Stimulated activated CD4-positive, alpha-beta T cell treated with anti-CD3 and anti-CD28 coated beads, Interleukin-4, amount 100 ng/mL, for 1 hour (primary cell): ENCODE measurements at places on chromosomes 3 and 15.

- no peak for DNase-seq
Measured at GRCh38 chr3:83823095-83823494, 1135.7 kb upstream of the CADM2 start.

GRCh38 chr15:41291065-41291631 lies 41.2 kb downstream of the OIP5 start:
- no peak for DNase-seq

GRCh38 chr15:69548395-69549180 lies 96.0 kb downstream of the RPLP1 start:
- no peak for DNase-seq

DNA sequence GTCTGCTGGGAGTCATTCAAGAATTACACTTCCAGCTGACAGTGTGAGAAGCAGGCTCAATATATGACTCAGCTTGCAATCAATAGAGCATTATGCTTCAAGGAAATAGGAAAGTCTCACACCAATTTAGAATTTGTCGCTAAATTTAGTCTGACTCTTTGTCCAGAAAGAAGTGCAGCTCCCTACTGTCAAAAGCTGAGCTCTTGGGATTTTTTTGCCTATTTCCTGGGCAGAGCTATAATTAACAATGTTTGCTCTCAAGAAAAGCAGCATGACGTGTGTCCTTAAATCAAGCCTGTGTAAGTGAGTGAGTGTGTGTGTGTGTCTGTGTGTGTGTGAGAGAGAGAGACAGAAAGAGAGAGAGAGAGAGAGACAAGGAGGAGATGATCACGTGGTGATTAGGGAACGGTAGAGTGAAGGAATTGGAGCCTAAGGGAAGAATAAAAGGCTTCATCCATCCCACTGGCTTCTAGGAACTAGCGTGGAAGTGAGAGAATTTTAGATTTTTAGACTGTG lies 16.4 kb upstream of the SLC35G2 start:
- DNase-seq, result no peak

GRCh38 chr15:88538972-88539371 lies 7.5 kb downstream of the DET1 start:
- DNase-seq, result no peak

DNA sequence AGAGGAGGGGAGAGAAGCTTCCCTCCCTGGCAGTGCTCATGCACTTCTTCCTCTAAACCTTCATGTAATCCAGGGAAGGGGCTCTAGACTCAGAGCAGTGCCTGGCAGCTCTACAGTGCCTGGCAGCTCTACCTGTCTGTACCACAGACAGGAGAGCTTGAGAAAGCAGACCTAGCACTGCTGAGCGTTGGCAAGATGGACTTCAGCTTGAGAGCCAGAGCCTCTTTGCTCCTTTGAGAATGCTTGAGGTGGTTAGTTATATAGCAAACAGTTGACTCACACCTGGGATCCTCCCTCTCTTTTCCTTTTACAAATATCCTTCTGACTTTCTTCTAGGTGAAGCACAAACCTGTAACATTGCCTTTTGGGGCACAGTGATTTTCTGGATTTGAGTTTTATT lies 20.9 kb downstream of the FBXO22 start:
- DNase-seq, result no peak

GRCh38 chr3:95468331-95468730 lies 1346.1 kb upstream of the EPHA6 start:
- DNase-seq, result no peak

DNA sequence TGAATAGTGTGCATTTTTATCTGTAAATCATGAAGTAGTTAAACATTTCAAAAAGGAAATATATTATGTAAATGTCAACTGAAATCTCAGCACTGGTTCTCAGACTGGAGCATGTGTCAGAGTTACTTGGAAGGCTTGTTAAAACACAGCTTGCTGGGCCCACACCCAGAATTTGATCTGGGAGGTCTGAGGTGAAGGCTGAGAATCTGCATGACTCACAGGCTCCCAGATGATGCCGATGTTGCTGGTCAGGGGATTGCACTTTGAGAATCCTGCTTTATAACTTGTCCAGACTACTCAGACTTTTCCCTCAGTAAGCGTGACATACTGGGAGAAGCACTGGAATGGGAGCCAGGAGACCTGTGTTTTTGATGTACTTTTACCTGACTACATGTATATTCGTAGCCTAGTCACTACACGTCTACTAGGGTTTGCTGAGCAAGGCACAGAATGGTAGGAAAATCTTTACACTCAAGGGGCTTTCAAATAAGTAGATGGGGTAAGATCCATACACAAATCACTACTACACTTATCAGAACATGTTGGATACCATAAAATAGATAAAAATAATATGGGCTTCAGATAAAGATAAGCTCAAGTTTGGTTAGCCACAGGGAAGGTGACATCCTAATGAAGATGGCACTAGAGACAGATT lies 77.1 kb upstream of the MEX3B start:
- no peak for DNase-seq

GRCh38 chr3:102802819-102803420 lies 368.1 kb downstream of the ZPLD1 start:
- DNase-seq, result no peak
